ENCODE measurements at places on chromosomes 5 and 9.

- DNase-seq = no peak
Measured at GRCh38 chr5:93580927-93581445, at the start of gene NR2F1-AS1. Gene NR2F1-AS1 (minus strand): TSS chr5:93581219.

DNA sequence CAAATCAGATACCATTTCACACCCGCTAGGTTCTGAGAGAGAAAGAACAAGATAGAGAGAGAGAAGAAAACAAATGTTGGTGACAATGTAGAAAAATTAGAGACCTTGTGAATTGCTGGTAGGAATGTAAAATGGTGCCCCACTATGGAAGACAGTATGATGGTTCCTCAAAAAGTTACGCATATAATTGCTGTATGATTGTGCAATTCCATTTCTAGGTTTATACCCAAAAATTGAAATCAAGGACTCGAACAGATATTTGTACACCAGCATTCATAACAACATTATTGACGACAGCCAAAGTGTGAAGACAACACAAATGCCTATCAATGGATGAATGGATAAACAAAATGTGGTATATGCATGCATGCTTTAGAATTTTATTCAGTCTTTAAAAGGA, 74.5 kb upstream of the MAP3K1 start:
- DNase-seq = no peak

- no peak for DNase-seq
Measured at GRCh38 chr5:132066871-132067270, 6.4 kb downstream of the IL3 start.

- no peak for DNase-seq
Measured at GRCh38 chr5:137217599-137218200, 281.4 kb downstream of the SPOCK1 start.
